ENCODE measurements at places on chromosomes 3 and 15. TPM values are rescaled to one million over a fixed set of nuclear protein-coding genes. Genes with fewer than 3 reads are reported as not detected.

Gene MED12L
- 16.4 TPM for total RNA-seq

DNA sequence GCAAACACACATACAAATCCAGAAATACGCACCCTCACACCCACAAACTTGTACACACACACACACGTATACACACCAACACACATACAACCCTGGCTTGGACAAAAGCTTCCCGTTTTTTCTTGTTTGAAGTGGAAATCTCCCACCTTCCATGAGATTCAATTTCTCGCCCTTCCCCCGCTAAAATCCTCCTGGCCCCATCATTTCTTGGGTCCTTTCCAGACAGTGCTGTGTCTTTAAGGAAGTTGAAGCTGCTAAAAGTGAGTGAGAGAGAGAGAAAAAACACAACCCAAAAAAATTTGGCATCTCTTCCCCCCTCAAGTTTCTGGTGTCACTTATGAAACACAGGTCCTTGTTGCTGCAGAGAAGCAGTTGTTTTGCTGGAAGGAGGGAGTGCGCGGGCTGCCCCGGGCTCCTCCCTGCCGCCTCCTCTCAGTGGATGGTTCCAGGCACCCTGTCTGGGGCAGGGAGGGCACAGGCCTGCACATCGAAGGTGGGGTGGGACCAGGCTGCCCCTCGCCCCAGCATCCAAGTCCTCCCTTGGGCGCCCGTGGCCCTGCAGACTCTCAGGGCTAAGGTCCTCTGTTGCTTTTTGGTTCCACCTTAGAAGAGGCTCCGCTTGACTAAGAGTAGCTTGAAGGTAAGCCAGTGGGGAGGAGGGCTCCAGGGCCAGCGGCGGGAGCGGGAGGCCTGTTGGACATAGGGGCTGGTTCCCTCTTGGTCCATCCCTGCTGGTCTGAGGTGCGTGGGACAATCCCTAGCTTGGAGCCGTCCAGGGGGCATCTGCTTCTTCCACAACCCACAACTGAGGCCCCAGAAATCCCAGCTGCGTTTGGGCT lies at the start of gene ISLR:
ISLR (plus strand) TSS at position 331 of the 839 bp plus-strand sequence. CDS start 1,149 bp downstream, outside the sequence.
- H3K4me1 ChIP-seq: peaks cover 3% of the 10 kb centered on the region
- no peak within 1 kb of the TSS for H3K27ac ChIP-seq
- H3K27me3 ChIP-seq: no peaks in the 10 kb centered on the region
- peak within 1 kb of the TSS; percentile 11 for H3K4me3 ChIP-seq
- DNase-seq: peak; percentile 34

- no peak for DNase-seq
- peaks cover 2% of the 10 kb centered on the region for H3K36me3 ChIP-seq
- H3K4me1 ChIP-seq: no peaks in the 10 kb centered on the region
- no peak overlapping the region for H3K27ac ChIP-seq
- no peaks in the 10 kb centered on the region for H3K27me3 ChIP-seq
- no peak overlapping the region for H3K4me3 ChIP-seq
Observed at GRCh38 chr3:168714609-168715240, 619.0 kb upstream of the GOLIM4 start.

Gene TRPC1
- 18.6 TPM for total RNA-seq

DNA sequence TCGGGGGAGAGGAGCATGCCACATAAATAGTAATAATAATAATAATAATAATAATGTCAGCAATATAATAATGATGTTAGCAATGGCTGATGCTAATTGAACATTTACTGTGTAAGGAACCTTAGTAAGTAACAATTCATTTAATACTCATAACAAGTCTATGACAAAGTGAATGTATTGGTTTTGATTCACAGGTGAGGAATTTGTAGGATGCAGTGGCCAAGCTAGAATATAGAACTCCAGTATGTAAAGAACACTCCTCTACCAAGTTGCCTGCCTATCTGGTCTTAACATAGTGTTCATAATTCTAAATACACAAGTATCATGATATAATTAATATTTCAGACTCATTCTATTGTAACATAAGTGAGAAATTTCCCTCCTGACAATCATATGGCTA lies 1016.5 kb downstream of the ROBO1 start:
- H3K36me3 ChIP-seq: no peaks in the 10 kb centered on the region
- H3K4me3 ChIP-seq: no peak overlapping the region
- H3K27ac ChIP-seq: no peak overlapping the region
- no peaks in the 10 kb centered on the region for H3K4me1 ChIP-seq
- H3K27me3 ChIP-seq: no peaks in the 10 kb centered on the region
- DNase-seq: no peak

- H3K27me3 ChIP-seq: no peaks in the 10 kb centered on the region
- no peak for DNase-seq
- H3K36me3 ChIP-seq: no peaks in the 10 kb centered on the region
- H3K27ac ChIP-seq: no peak overlapping the region
Observed at GRCh38 chr15:96974761-96975160, 644.3 kb downstream of the NR2F2 start.

- no peak overlapping the region for H3K4me3 ChIP-seq
- no peaks in the 10 kb centered on the region for H3K27me3 ChIP-seq
- no peaks in the 10 kb centered on the region for H3K4me1 ChIP-seq
- no peak for DNase-seq
- no peaks in the 10 kb centered on the region for H3K36me3 ChIP-seq
Observed at GRCh38 chr3:150956376-150956775, 16.2 kb downstream of the CLRN1 start.

DNA sequence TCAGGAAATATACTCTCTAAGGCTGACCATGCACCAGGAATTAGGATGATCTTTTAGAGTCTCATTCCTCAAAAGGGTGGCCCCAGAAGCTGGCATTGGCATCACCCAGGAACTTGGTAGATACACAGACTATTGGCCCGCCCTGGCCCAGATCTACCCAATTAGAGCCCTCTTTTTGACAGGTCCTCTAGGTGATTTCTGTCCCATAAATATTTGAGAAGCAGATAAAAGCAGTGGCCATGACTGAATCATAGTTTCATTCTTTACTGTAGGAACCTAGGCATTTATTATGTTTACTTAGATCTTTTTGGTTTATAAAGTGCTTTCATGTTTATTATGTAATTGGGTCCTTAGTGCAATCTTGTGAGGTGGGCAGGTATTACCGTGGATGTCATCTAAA lies 7.6 kb downstream of the TLNRD1 start:
- H3K27me3 ChIP-seq: no peaks in the 10 kb centered on the region
- H3K27ac ChIP-seq: no peak overlapping the region
- peaks cover 5% of the 10 kb centered on the region for H3K36me3 ChIP-seq
- no peak for DNase-seq
- no peak overlapping the region for H3K4me3 ChIP-seq

DNA sequence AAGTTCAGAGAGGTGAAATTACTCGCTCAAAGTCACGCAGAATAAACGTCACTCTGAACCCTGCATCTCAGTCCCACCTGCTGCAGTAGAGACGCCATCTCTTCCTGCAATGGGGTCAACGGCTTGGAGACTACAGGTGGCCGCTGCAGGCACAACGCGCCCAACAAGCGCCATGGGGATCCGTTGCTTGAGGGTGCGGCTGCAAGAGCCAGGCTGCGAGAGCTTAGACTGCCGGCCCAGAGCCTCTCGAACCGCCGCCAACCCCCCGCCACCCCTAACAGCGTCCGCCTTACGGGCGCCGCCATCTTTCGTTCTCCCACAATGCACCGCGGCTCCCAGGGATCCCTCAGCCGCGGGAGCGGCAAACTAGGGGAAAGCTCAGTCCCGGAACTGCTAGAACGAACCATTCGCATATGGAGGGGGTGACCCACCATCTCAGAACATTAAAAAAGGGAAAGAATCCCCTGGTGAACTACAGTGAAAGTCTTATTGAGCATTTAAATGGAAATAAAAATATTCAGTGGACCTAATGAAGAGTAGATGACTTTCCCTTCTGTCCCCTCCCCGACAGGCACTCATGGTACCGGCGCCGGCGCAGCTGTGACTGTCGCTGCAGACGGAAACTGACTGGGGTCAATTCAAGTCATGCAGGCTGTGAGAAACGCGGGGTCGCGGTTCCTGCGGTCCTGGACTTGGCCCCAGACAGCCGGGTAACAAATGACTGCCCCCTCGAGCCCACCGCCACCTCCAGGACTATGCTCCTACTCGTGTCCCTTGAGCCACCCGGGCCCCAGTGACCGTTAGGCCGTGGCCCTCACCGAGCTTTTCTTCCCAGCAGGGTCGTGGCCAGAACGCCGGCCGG lies at the start of the genes MRPL46 and MRPS11:
MRPL46 (minus strand) TSS at position 316 of the 862 bp plus-strand sequence; CDS start at position 305, 11 bp downstream.
MRPS11 (plus strand) TSS at position 636 of the 862 bp plus-strand sequence; CDS start at position 646, 10 bp downstream.
- no peak within 1 kb of the TSS for H3K27ac ChIP-seq
- H3K4me1 ChIP-seq: 0 out of 2 replicates have a peak, but pooled peaks cover 2% of the 10 kb centered on the region
- peak; percentile 88 for DNase-seq
- H3K36me3 ChIP-seq: peaks cover 35% of the 10 kb centered on the region

Gene ZNF770
- 111 TPM for total RNA-seq

Gene MUC13
- not detected for total RNA-seq

- no peaks in the 10 kb centered on the region for H3K27me3 ChIP-seq
- no peak overlapping the region for H3K4me3 ChIP-seq
- H3K4me1 ChIP-seq: no peaks in the 10 kb centered on the region
- H3K36me3 ChIP-seq: no peaks in the 10 kb centered on the region
- H3K27ac ChIP-seq: no peak overlapping the region
Observed at GRCh38 chr3:148881286-148881685, 16.2 kb downstream of the CPA3 start.

GRCh38 chr3:14142567-14143270 lies 17.9 kb downstream of the TMEM43 start:
- no peak for DNase-seq
- no peak overlapping the region for H3K27ac ChIP-seq
- H3K4me1 ChIP-seq: peaks cover under 1% of the 10 kb centered on the region
- H3K36me3 ChIP-seq: peaks cover 34% of the 10 kb centered on the region
- H3K4me3 ChIP-seq: no peak overlapping the region
- H3K27me3 ChIP-seq: no peaks in the 10 kb centered on the region

- no peak overlapping the region for H3K4me3 ChIP-seq
- DNase-seq: no peak
- no peaks in the 10 kb centered on the region for H3K27me3 ChIP-seq
- no peaks in the 10 kb centered on the region for H3K4me1 ChIP-seq
Observed at GRCh38 chr3:89847955-89848354, 740.5 kb downstream of the EPHA3 start.

Gene FETUB
- not detected for total RNA-seq

DNA sequence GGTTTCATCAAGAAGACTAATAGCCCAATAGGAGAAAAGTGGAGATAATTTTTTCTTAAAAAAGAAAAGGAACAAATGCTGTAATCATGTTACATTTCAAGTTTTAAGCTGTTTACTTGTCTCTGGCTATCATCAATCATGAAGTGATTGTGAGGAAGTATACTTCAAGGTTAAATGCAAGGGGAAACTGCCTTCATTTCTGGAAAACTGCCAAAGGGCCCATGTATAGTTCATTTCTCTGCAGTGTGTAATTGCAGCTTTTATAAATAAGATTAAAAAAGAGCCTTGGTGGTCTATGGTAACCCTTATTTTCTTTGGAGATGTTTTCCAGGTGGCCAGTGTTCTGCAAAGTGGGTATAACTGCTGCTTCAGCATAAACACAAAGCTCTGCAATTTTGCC lies 101.9 kb downstream of the GRM7 start:
- H3K27me3 ChIP-seq: no peaks in the 10 kb centered on the region
- H3K4me3 ChIP-seq: no peak overlapping the region
- no peak for DNase-seq
- no peak overlapping the region for H3K27ac ChIP-seq
- H3K36me3 ChIP-seq: no peaks in the 10 kb centered on the region

GRCh38 chr15:79329171-79329611 lies 18.3 kb downstream of the TMED3 start:
- H3K4me1 ChIP-seq: peaks cover 6% of the 10 kb centered on the region
- no peak for DNase-seq
- no peak overlapping the region for H3K4me3 ChIP-seq
- peaks cover 6% of the 10 kb centered on the region for H3K36me3 ChIP-seq

GRCh38 chr15:89332446-89332845 lies 2.2 kb downstream of the POLG start:
- peak overlapping the region; percentile 64 for H3K4me3 ChIP-seq
- DNase-seq: peak; percentile 51
- no peaks in the 10 kb centered on the region for H3K4me1 ChIP-seq
- H3K27me3 ChIP-seq: no peaks in the 10 kb centered on the region

Gene CRTC3
- 3.9 TPM for total RNA-seq

Gene MINAR1
- total RNA-seq: 0.74 TPM

DNA sequence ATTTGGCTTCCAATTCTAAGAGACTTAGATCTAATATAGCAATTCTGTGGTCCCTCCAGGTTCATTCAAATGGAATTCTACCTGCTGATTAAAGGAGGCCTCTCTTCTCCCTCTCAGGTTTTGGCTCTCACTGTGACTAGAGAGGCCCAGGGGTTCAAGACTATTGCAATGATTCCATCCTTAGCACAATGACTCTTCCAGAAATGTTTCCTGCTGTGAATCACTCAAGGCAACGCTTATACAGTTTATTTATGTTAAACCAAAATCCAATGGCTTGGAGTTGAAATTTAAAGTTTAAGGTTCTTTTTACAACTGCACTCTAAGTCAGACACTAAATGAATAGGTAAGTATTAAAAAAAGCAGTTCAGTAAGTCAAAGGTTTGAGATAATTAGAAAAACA lies 39.9 kb downstream of the IFT57 start:
- H3K36me3 ChIP-seq: no peaks in the 10 kb centered on the region
- H3K4me3 ChIP-seq: no peak overlapping the region
- no peaks in the 10 kb centered on the region for H3K4me1 ChIP-seq
- no peak for DNase-seq

Gene CP
- total RNA-seq: 1.1 TPM

Gene RPL39L
- 70.8 TPM for total RNA-seq

DNA sequence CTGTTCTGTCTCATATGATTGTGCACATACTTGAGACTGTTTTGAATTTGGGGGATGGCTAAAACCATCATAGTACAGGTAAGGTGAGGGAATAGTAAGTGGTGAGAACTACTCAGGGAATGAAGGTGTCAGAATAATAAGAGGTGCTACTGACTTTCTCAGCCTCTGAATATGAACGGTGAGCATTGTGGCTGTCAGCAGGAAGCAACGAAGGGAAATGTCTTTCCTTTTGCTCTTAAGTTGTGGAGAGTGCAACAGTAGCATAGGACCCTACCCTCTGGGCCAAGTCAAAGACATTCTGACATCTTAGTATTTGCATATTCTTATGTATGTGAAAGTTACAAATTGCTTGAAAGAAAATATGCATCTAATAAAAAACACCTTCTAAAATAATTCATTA lies 5.1 kb downstream of the CCR5 start:
- no peaks in the 10 kb centered on the region for H3K36me3 ChIP-seq
- H3K27me3 ChIP-seq: no peaks in the 10 kb centered on the region
- DNase-seq: no peak

GRCh38 chr15:39692356-39693327 lies 90.0 kb downstream of the FSIP1 start:
- no peaks in the 10 kb centered on the region for H3K4me1 ChIP-seq
- no peak overlapping the region for H3K27ac ChIP-seq
- H3K27me3 ChIP-seq: no peaks in the 10 kb centered on the region
- H3K4me3 ChIP-seq: peak overlapping the region; percentile 11
- DNase-seq: peak; percentile 35
